HuH-7 (cell line): ENCODE measurements at places on chromosomes 1 and 21.

- DNase-seq, result no peak
Observed at GRCh38 chr1:74368335-74368734, 133.1 kb downstream of the TNNI3K start.

DNA sequence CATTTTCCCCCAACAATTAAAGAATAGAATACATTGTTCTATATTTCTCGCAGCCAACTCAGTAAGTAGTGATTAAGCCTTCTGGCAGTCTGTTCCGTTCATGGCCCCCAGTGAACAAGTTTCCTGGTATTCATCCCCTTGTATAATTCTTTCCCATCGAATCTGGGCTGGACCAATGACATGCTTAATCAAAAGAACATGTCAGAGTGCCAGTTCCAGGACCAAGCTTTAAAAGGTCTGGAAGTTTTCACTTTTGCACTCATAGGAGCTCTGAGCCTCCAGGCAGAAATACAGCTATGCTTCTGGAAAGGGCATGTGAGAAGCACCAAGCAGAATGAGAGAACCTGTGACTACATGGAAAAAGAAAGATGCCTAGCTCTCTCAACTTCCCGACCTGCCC, 22.5 kb upstream of the DPYD start:
- no peak for DNase-seq

DNA sequence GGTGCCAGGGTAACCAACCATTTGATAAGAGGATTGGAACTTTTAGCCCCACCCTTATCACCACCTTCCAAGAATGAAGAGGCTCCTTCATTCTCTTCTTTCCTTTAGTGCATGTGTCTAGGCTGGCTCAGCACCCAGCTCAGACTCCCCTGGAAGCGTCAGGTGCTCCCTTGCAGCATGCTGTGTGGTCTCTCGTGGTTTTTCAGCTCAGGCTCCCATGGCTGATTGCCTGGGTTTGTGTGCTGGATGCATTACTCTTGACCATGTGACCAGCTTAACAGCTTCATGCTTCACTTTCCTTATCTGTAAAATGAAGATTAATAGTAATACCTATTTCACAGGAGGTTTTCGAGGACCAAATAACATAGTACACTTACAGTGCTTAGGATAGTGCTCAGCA, 198.4 kb downstream of the HHAT start:
- DNase-seq, result no peak

DNA sequence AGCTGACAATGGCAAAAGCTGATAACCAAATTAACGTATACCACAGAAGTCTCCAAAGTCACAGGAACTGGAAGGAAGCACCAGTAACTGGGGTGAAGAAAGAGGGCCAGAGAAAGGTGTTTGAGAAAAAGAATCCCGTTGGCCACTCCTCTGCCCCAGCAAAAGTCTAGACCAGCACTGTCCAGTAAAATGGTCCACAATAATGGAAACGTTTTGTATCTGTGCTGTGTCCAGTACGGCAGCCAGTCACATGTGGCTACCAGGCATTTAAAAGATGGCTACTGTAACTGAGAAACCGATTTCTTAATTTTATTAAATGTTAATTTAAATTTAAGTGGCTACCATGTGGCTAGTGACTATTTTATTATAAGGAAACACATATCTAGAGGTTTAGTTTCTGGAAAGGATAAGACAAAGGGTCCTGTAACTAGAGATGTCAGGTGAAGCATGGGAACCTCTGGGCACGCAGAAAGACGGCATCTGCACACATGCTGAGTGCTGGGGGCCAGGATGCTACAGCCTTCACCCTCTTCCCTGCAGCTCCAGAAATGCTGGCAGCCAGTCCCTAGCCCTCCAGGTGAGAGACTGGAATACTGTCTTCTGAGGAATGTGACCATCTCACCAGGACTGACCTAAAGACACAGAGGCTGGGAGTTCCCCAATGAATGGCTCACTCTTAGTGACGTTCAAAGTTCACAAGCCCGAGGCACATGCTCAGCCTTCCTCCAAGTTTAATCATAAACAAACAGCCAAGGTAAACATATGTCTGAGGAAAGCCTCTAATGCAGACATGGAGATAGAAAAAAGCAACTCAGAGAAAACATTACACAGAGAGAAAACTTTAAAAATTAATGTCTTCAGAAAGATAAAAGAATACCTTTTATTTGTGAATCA, 50.7 kb downstream of the JAK1 start:
- peak; percentile 56 for DNase-seq

DNA sequence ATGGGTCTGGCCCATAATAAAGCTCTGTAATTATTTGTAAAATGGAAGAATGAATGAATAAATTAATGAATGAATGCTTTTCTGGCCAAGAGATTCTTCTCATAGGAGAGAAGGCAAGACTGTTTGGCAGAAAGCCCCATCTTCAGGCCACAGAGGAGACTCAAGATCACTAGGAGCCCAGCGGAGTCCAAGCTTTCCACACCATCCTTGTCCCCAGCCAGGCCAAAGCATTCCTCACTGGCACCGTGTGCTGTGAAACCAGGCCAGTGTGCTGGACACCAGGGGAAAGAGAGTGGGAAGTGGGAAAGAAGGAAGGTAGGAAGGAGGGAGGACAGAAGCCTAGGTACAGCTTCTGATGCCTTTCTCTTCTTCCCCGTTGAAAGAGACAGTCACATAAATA, 86.4 kb downstream of the PLXNA2 start:
- DNase-seq, result no peak

- no peak for DNase-seq
Observed at GRCh38 chr21:38211321-38211720, 45.5 kb upstream of the KCNJ15 start.

- no peak for DNase-seq
Observed at GRCh38 chr1:150613061-150613920, 16.1 kb downstream of the ENSA start.

DNA sequence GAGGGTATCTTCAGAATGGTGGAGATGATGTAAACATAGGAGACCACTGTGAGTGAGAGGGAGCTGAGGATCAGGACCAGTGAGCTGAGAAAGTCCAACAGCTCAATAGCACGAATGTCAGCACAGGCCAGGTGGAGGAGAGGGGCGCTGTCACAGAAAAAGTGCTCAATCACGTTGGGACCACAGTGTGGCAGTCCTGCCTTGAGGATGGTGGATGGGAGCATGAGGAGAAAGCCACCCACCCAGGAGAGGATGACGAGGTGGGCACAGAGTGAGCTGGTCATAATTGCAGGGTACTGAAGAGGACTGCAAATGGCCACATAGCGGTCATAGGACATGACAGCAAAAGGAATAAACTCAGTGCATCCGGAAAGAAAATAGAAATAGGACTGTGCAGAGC, 8.1 kb downstream of the OR11L1 start:
- no peak for DNase-seq

DNA sequence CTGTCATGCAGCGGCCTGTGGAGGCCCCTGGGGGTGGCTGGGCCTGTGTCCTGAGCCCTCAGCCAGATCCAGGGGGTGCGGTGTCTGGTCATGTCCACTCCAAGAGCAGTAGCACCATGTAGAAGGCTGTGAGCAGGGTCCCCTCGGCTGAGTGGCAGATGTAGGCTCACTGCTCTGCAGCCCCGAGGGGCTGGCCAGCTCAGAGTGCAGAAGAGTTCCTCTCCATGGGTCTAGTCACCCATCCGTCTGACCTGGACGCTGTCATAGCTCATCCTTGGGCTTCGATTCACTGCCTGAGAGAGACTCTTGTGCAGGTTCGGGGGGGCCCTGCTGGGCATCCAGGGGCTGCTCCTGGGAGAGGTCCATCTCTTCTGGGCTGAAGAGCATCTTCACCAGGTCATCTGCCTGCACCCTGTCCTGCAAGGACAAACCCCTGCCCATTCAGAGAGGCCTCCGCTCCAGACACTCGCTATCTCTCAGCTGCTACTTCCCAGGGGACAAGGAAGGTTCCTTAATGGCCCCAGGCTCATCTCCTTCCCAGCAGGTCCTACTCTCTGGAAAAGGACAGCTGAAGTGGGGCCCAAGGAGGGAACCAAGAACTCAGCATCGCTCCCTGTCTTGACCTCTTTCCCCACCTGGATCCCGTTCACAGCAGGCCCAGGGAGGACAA, 6.5 kb upstream of the CLDN19 start:
- no peak for DNase-seq

- no peak for DNase-seq
Observed at GRCh38 chr1:44848456-44849181, 5.6 kb upstream of the PTCH2 start.
